ENCODE measurements at places on chromosomes 2 and 18. TPM values are rescaled to one million over a fixed set of nuclear protein-coding genes. Genes with fewer than 3 reads are reported as not detected.

- no peak for DNase-seq
These were observed 2.5 kb downstream of the PSTPIP2 start for GRCh38 chr18:46069524-46069923.

- no peak for DNase-seq
These were observed 586.7 kb downstream of the CCDC85A start for GRCh38 chr2:56770490-56770889.

GRCh38 chr2:234308813-234309195, 188.1 kb downstream of the ARL4C start:
- no peak for DNase-seq

- DNase-seq: no peak
These were observed 1.9 kb upstream of the ST3GAL5 start for GRCh38 chr2:85890522-85891176.

GRCh38 chr18:10759241-10759640, 233.4 kb downstream of the NAPG start:
- no peak for DNase-seq

Gene ATOH8
- total RNA-seq: 23.2 TPM
